ENCODE measurements at places on chromosomes 2 and 18. TPM values are rescaled to one million over a fixed set of nuclear protein-coding genes. Genes with fewer than 3 reads are reported as not detected.

Gene PECR
- total RNA-seq = 6.9 TPM

- no peak for DNase-seq
Observed at GRCh38 chr2:176193048-176193447, 4.6 kb downstream of the HOXD1 start.

- no peak for DNase-seq
Observed at GRCh38 chr2:16063251-16063850, 123.0 kb downstream of the MYCN start.

DNA sequence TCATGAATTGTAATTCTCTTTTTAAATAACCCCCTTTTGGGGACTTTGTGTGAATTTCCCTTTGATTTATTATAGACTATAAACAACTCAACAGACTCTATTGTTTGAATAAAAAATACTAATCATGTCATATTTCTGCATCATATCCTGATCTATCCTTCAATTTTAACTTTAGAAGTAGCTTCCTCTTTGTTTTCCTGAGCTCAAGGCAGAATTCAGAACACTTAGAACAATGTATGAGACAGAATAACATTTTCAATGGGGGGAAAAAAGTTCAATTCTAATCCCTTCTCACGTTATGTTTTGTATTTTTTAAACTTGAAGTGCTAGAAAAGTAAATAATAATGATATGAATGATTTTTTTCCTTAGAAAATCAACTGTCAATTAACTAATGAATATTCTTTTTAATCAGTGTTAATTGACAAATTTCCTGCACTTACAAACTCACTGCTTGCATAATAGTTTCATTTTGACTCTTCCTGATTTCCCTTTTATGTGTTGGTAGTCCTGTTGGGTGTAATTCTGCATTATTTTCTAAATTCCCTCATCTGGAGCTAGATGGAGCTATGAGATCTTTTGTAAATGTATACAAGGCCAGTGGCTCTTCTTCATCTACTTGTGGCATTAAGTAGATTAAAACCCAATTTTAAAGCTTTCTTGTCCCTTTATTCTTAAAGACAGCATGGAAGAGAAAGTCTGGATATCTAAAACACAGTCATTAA, 326.1 kb downstream of the PARD3B start:
- no peak for DNase-seq

- no peak for DNase-seq
Observed at GRCh38 chr2:32739664-32740063, 111.8 kb downstream of the TTC27 start.

DNA sequence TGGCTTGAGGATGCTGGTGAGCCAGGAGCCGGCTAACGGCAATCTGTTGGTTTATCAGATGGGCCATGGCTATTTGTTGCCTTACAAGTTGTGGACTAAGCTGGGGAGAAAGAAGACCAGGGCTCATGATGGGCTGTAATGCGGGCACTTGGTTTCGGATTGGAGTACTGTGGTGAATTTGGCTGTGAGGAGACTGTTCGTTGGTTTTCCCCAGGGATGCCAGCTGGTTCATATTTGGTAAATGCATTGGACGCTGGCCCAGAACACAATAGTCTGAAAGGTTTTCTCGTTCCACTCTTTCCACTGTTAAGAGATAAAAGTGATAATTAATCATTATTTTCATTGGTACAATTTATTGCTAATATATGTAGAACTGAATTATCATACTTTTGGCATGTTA, 108.9 kb downstream of the SATB2 start:
- no peak for DNase-seq

GRCh38 chr18:31104444-31104843, 2.2 kb upstream of the DSC2 start:
- no peak for DNase-seq
